Suppressor macrophage (primary cell): ENCODE measurements at places on chromosomes 11 and 22.

- no peak for DNase-seq
Observed at GRCh38 chr11:66663741-66664296, 13.9 kb downstream of the RBM4B start.

- DNase-seq = no peak
Observed at GRCh38 chr22:10961043-10961860, 4566.7 kb upstream of the OR11H1 start.

- DNase-seq = peak; percentile 81
Observed at GRCh38 chr22:23539135-23539838, 40.8 kb downstream of the IGLL1 start.

DNA sequence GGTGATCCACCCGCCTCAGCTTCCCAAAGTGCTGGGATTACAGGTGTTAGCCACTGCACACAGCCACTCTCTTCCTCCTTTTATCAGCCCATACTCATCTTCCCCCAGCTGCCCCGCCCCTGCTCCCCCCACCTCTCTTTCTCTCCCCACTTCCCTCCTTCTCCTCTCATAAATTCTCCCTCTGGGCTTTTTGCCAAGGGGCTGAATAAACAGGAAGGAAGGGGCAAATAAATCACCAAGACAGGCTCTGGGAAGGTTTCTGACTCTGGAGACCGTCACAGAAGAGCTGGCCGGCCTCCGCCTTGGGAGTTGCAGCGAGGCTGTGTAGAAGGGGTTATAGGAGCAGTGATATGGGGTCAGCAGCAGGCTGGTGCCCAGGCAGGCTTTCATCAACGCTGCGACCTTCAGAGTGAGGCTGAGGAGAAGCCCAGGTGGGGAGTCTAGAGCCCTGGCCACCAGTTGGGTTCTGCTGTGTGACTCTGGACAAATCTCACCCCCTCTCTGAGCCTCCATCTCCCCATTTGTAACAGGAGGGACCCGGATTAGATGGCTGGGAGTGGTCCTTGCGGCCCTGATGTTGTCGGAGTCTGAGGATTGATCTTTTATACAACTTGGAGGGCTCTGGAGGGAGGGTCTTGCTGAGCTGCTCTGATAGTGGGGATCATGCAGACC, 62.6 kb upstream of the RASD2 start:
- peak; percentile 87 for DNase-seq

DNA sequence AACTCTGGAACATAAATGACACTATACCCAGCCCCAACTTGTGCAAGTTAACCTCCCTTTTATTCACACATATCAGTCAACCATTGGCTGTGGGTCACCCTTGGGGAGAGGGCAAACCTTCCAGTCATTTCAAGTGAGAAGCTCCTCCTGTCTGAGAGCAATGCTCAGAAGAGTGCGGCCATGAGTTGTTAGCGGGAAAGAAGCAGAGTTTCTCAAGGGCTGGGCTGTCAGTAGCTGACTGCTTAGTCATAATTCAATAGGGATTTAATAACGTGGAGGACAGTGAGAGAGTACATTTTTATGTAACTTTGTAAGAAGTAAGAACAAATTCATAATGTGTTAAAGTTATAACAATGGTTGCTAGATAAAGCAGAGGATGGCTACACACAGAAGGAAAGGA, 5.1 kb downstream of the PATE2 start:
- DNase-seq = no peak

- DNase-seq = no peak
Observed at GRCh38 chr11:126482586-126483108, 127.2 kb downstream of the ST3GAL4 start.

GRCh38 chr22:49266561-49267519, 560.8 kb downstream of the BRD1 start:
- DNase-seq = no peak

DNA sequence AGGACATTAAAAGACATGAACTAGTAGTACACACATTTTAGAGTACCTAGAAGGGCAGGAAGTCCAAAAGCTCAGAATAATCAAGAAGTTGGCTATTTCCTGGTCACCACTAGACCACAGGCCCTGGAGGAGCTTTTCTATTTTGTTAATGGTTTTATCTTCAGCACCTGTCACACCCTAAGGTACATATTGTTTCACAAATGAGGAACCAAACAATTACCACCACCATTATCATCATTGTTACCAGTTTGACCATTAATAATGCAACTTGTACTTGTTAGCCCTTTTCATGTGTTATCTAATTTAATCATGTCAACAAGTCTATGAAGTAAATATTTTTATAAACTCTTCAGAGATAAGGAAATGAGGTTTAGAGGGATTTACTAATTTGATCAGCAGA, 4.9 kb downstream of the MRPL48 start:
- no peak for DNase-seq
